Kidney tubule cell (primary cell): ENCODE measurements at places on chromosomes 1 and 21.

GRCh38 chr1:145692785-145693443, 14.3 kb downstream of the PDZK1 start:
- DNase-seq = peak; percentile 92

GRCh38 chr1:2127187-2128145, 67.1 kb downstream of the FAAP20 start:
- DNase-seq = no peak

DNA sequence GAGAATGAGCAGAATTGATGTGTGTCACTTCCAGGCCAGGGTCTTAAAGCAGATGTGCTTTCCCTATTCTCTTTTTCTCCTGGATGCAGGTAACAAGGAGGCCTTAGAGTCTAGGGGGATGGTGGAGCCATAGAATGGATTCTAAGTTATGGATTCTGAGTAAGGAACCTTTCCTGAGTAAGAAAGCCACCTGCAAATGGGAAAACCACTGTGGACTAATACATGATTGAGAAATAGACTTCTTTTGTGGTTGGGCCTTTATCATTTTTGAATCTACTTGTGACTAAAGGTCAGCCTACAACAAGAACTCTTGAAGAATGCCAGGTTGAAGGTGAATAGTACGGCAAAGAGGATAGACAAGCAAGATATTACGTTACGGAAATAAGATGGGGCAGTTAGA, 116.1 kb downstream of the CDC7 start:
- DNase-seq = no peak

DNA sequence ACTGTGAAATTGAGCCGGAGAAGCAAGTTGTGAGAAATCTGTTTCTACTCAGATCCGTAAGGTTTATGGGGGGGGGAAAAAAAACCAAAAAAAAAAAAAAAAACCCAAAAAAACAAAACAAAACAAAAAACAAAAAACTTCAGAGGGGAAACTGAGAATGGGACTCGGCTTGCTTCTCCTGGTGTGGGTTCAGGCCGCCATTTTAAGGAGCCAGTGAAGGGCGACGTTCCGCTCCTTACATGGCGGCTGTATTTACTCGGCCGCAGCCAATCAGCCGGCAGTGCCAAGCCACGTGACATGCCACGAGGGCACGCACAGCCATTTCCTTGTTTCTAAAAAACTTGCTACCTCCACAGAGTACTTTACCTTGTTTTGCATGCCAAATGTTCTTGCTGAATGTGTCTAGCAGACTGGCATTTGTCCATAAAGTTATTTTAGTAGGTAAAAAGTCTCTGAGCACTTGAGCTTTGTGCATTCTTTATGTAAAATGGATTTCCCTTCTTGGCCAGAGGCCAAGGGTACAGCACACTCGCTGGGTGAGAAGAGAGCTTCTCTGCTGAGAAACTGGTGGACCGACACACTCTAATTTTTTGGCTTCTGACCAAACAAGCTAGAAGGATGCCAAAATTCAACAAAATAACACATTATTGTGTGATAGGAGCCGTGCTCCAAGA, 101.8 kb downstream of the NFIA start:
- peak; percentile 91 for DNase-seq

- peak; percentile 54 for DNase-seq
Measured at GRCh38 chr1:3066250-3066711, 2.7 kb upstream of the PRDM16 start.

DNA sequence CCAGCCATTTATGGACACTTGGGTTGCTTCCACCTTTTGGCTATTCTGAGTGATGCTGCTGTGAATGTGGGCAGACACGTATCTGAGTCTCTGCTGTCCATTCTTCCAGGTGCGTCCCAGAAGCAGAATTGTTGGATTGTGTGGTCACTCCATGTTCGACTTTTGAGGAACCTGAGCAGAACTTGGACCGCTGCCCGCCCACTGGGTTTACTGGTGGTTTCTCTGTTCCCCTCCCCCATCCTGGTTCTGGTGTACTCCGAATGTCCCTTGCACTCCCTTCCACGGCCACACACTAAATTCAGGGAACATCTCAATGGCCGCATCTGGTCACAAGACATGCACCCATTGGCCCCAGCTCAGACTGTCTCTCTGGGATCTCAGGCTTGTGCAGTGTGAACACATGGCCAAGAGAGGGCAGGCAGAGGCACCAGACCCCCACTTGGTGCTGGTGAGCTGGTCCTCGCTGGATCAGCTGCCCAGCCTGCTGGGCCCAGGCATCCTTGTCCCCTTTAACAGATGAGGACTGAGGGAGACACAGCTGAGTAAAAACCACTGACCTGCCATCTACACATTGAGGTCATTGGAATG, 565.1 kb downstream of the NPHP4 start:
- DNase-seq = no peak

DNA sequence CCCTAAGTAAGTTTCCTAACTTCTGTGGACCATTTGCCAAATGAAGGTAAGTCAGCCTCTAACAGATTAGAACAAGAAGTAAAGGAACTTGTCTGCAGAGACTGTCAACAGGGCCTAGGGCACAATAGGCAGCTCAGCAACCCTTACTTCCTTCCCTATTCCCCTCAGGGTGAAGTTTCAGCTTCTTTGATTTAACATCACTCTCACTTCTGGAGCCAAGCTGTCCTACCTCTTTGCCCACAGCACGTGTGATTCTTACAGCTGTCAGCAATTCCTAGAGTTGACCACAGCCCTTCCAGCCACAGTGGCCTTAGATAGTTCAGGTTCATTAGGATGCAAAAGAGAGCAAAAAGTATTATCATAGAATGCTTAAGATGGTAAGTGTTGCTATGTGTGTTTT, 7.6 kb upstream of the EIF4G3 start:
- no peak for DNase-seq

- DNase-seq = no peak
Measured at GRCh38 chr1:231196728-231197127, 34.9 kb downstream of the TRIM67 start.

DNA sequence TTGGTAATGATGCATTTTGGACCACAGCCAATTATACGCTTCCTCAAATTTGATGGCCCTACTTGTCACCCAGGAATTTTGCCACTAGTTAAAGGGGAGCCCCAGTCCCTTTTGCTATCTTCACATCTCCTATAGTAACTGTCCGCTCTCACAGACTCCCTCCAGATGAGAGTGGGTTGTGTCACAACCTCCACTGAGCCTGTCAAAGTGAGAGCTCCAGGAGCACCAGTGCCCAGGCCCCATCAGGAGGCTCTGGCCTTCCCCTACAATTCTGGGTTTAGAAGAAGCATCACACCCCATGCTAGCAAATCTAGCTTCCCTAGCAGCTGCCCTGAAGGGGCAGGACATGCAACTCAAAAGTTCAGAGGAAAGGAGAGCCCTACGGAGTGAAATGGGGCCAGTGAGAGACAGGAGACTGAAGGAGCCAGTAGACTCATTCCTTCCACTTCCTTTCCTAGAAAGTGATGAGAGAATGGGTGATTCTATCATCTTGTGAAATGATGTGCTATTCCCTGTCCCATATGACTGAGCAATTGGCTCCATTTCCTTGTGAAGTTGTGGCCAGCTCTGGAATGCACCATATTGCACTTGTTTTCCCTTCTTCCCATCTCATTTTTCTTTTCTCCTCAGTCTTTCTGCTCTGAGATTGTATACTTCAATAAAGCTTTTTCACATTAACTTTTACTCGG, 541.3 kb downstream of the DPYD start:
- DNase-seq = peak; percentile 68

DNA sequence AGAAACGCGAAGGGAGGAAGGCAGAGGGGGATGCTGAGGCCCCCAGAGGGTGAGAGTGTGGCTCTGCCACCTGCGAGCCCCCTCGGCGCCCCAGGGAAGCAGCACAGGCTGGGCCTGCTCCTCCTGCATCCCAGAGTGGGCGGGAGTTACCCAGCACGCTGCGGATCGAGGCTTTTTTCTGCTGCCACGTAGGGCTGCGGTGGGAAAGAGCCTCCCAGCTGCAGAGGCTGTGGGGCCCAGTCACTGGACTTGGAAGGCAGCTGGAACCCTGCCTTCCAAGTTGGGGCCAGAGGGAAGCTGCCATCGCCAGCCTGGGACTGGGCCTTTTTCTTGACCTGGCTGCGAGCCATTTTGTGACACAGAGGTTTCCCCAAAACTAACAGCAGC, 2.3 kb upstream of the GRIK3 start:
- no peak for DNase-seq

- no peak for DNase-seq
Measured at GRCh38 chr1:162502928-162503327, 5.3 kb downstream of the UHMK1 start.

GRCh38 chr21:37994211-37994610, 78.0 kb upstream of the KCNJ6 start:
- DNase-seq = no peak

- no peak for DNase-seq
Measured at GRCh38 chr1:182716740-182717720, 32.6 kb upstream of the RGS8 start.

GRCh38 chr1:217943361-217943760, 312.2 kb downstream of the SPATA17 start:
- DNase-seq = no peak

GRCh38 chr1:179228783-179229213, 679 bp downstream of the ABL2 start:
- DNase-seq = peak; percentile 31

GRCh38 chr1:62917314-62917713, 133.4 kb downstream of the ATG4C start:
- DNase-seq = no peak

DNA sequence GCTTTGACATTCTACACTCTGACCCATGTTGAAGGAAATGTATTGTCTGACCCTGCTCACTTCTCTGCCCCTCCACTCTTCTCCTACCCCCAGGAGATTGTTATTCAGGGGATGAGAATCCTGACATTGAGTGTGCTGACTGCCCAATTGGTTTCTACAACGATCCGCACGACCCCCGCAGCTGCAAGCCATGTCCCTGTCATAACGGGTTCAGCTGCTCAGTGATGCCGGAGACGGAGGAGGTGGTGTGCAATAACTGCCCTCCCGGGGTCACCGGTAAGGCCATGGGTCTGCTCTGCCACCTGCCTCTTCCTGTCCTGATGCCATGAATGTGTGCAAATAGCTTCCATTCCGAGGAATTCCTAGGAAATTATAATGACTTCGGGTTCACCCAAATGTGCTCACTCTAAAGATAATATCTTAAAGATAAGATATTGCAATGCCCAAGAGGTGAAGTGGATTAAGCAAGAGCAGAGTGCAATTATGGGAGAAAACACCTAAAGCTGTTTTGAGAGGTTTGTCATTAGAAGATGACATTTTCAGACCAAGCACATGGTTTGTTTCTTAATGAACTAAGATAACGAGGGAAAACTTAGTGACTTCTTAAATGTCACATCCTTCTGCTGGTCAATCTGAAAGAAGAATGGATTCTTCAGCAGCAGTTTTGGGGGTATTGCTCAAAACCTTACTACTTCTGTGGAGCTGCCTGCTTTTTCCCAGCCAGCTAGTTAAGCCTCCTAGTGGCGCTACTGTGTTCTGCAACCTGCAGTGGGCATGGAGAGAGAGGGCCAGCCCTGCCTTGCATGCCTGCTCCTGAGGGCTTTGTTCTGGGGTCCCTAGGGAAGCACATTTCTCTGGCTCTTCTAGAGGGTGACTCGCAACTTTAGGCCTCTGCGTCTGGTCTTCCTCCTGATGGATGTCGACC, 41.6 kb downstream of the LAMC2 start:
- DNase-seq = peak; percentile 48

DNA sequence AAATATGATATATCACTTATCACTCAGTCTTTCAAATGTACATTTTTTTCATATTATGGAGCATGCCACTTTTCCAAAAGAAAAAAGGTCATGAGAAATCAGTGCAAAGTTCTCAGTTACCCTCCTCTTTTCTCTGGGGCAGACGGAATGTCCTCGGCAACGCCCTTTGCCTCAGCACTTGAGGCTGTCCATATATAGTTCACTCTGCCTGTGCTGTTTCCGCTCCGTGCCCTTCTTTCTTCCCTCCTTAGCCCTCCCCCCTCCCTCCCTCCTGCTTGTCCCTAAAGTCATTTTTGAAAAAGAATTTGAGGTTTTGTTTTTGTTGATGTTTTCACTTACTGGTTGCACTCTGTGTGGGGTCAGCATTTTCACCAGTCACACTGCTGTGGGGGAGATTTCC, 5.4 kb downstream of the BARHL2 start:
- DNase-seq = no peak

DNA sequence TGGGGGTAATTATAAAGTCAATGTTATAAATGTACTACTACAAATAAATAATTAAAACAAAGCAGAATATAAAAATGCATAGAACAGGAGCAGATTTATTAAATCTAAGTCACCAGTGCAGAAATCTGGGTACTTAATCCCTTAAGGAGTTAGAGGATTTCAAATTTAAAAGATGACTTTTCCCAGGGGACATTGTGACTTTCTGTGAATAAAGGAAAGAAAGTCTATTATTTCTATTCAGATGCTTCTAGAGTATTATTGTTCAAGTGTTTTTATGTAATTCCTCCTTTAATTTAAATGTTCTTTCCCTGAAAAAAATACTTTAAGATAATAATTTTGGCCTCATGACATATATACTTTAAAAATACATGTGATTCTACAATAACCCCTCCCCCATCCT, 43.4 kb downstream of the SYDE2 start:
- DNase-seq = no peak

DNA sequence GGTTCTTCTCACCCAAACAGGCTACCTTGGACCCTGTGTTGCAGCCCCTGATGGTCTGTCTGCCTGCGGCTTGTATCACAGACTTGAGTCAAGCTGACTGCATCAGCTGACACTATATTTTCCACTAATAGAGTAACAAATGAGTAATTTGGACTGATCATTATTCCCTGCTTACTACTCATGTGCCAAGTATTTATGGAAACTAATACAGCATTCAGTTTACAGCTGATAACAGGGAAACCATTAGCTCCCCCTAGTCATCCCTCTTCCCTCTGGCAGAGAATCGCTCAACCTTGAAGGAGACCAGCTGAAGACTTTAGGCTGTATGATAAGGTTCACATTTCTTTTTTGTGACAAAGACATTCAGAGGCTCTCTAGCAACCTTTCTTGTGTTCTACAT, 116.6 kb upstream of the SYT6 start:
- DNase-seq = peak; percentile 70

DNA sequence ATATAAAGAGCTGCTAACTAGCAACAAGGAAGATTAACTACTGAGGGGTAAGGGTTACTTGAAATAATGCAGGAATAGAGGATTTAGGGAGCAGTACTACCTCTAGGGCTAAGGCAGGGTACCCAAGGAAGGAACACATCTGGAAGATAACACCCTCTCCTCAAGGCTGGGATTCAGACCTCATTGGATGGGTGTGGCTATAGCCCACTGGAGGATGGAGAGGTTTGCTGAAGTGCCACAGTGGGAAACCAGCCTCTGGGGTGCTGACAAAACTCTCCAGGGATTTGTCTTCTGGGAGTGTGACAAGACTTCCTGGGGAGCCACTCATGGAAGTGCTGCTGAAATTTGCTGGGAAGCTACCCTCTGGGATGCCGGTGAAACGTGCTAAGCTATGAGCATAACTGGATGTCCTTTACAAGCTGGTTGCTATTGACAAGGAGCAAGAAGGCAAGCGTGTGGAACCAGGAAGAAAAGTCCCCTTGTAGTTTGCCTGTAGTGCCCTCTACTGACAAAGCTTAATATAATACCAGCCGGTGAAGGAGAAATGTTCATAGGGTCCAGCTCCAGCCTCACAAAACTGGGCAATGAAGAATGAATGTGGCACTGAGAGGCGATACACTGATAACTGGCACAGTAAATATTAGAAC, 122.8 kb upstream of the USP24 start:
- peak; percentile 71 for DNase-seq
